Bronchus fibroblast of lung (primary cell): ENCODE measurements at places on chromosomes 2 and 18. TPM values are rescaled to one million over a fixed set of nuclear protein-coding genes. Genes with fewer than 3 reads are reported as not detected.

The RMND5A gene
- 7.1 and 8.1 TPM in 2 replicates for total RNA-seq

The DAW1 gene
- total RNA-seq, result 4.9 and 6.5 TPM in 2 replicates

The CCDC74A gene
- 14.6 and 15.5 TPM in 2 replicates for total RNA-seq

The ARPC2 gene
- 290 and 337 TPM in 2 replicates for total RNA-seq

The POTEF gene
- not detected in 2 replicates for total RNA-seq

The C1QL2 gene
- total RNA-seq, result not detected in 2 replicates

The LRRTM4 gene
- total RNA-seq, result not detected in 2 replicates

The KCNS3 gene
- total RNA-seq, result 1.3 and 2.7 TPM in 2 replicates

The ZBTB7C gene
- total RNA-seq, result not detected in 2 replicates

The MYL1 gene
- not detected in 2 replicates for total RNA-seq

The GBX2 gene
- total RNA-seq, result not detected in 2 replicates

The MRPS9 gene
- 20.8 and 25.2 TPM in 2 replicates for total RNA-seq

The CD302 gene
- total RNA-seq, result 5.0 and 5.2 TPM in 2 replicates

The FIGN gene
- total RNA-seq, result 0.74 and 2.2 TPM in 2 replicates
